Iris pigment epithelial cell (primary cell): ENCODE measurements at places on chromosomes 16 and 17.

DNA sequence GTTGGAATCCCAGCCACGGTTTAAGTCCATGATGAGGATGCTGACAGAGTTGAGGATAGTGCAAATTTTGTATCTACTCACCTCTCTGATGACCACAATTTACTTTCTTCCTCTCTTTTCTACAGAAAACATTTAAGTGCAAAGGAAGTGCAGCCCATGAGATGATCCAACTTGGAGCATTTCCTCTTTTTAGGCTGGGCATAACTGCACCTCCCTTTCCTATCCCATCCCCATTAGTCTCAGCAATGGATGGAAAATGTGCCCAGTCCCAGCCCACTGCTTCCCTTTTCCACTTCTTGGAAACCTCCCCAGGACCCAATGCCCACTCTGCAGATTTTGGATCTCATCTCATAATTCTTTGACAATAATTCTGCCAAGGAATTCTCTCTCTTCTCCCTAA lies 16.6 kb upstream of the CCL8 start:
- DNase-seq, result no peak

- DNase-seq, result no peak
Observed at GRCh38 chr17:22454070-22454999, 762.0 kb downstream of the KCNJ18 start.

GRCh38 chr17:2990396-2990795 lies 73.0 kb downstream of the OR1D5 start:
- no peak for DNase-seq

DNA sequence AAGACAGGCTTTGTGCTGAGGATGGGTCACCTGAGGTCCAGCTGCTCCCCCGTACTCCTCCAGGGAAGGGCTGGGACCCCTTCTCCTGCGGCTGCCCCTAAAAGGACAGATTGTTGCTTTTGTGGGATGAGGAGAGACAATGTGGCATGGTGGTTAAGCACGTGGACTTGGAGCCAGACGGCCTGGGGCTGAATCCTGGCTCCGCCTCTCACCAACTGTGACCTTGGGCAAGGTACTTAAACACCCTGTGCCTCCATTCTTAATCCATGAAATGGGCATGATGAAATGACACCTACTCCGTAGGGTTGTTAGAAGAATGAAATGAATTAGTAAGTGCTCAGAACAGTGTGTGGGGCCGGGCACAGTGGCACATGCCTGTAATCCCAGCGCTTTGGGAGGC lies 39.6 kb upstream of the PLCG2 start:
- DNase-seq, result no peak

GRCh38 chr17:38317081-38317480 lies 20.1 kb downstream of the MRPL45 start:
- DNase-seq, result peak; percentile 29

- DNase-seq, result no peak
Observed at GRCh38 chr16:87384162-87384874, 742 bp upstream of the FBXO31 start.

- DNase-seq, result peak; percentile 59
Observed at GRCh38 chr17:65074778-65075250, 18.3 kb upstream of the GNA13 start.

- DNase-seq, result no peak
Observed at GRCh38 chr16:88988980-88989811, 12.2 kb upstream of the CBFA2T3 start.

- DNase-seq, result peak; percentile 14
Observed at GRCh38 chr16:88570691-88571092, 489 bp downstream of the ZC3H18 start.

DNA sequence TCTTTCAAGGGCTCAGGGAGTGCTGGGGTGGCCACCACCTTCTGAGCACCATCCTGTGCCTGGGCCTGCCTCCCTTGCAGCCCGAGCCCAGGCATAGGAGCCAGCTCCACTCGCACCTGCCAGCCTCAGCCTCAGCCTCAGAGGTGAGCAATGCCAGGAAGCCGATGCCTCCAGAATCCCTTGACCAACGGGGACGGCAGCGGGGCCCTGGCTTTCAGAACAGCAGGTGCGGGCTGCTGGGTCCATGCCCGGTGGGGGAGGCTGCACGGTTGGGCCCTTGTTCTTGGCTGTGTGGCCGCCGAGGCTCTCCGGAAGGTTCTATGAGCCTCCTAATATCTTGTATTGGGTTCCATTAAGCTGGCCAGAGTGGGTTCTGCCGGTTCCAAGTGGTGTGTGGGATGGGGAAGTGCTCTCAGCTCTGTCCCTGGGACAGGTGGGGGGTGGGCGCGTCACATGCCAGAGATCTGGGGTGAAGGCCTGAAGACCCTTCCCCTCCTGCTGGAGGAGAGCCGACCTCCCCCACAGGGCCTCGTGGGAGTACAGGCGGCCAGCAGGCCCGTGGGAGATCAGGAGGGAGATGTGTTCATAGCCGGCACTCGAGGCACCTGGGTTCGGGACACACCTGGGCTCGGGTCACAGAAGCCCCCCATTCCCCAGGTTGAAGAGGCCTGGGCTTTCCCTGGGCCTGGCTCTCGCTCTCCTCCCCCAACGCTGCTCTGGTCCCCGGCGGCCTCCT lies 27.0 kb downstream of the NPTX1 start:
- no peak for DNase-seq

- DNase-seq, result peak; percentile 70
Observed at GRCh38 chr17:63834431-63835166, 7.1 kb upstream of the FTSJ3 start.

- DNase-seq, result no peak
Observed at GRCh38 chr16:51629576-51629975, 478.5 kb upstream of the SALL1 start.

- no peak for DNase-seq
Observed at GRCh38 chr17:2238432-2239169, 65.0 kb downstream of the SMG6 start.

GRCh38 chr16:58498341-58499091 lies 1.4 kb upstream of the NDRG4 start:
- no peak for DNase-seq

- DNase-seq, result no peak
Observed at GRCh38 chr16:49081554-49081953, 200.1 kb downstream of the CBLN1 start.

GRCh38 chr16:27320261-27321012 lies 6.7 kb downstream of the IL4R start:
- no peak for DNase-seq

DNA sequence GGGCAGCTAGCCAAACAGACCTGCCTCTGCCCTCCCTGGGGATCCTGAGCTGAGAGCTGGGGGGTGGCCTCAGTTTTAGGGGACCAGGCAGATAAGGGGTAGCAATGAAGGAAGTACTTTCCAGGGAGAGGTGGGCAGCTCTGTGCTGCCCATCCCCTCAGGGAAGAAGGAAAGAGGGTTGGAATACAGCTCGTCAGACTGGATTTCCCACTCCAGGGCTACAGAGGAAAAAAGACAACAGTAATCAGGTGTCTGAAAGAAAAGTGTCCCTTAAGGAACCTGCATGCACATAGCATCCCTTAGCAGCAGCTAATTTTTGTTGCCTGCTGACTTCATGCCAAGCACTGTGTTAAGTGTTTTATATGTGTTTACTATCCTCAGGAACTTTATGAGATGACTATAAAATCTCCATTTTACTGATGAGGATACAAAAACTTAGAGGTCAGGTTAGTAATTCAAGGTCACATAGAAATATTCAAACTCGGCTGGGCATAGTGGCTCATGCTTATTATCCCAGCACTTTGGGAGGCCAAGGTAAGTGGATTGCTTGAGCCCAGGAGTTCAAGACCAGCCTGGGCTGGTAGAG lies 3.2 kb upstream of the MRPL58 start:
- DNase-seq, result no peak

DNA sequence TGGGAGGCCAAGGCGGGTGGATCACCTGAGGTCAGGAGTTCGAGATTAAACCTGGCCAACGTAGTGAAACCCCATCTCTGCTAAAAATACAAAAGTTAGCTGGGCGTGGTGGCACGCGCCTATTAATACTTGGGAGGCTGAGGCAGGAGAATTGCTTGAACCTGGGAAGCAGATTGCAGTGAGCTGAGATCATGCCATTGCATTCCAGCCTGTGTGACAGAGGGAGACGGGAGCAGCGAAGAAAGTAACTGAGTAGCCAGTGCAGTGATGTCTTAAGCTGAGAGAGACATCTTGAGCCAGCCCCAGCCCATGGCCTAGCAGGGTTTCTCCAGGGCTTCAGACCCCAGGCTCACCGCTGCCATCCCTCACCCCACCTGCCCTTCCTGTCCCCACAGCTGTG lies 9.8 kb upstream of the SMIM5 start:
- no peak for DNase-seq

- peak; percentile 30 for DNase-seq
Observed at GRCh38 chr16:11196286-11196828, 59.6 kb downstream of the SOCS1 start.

DNA sequence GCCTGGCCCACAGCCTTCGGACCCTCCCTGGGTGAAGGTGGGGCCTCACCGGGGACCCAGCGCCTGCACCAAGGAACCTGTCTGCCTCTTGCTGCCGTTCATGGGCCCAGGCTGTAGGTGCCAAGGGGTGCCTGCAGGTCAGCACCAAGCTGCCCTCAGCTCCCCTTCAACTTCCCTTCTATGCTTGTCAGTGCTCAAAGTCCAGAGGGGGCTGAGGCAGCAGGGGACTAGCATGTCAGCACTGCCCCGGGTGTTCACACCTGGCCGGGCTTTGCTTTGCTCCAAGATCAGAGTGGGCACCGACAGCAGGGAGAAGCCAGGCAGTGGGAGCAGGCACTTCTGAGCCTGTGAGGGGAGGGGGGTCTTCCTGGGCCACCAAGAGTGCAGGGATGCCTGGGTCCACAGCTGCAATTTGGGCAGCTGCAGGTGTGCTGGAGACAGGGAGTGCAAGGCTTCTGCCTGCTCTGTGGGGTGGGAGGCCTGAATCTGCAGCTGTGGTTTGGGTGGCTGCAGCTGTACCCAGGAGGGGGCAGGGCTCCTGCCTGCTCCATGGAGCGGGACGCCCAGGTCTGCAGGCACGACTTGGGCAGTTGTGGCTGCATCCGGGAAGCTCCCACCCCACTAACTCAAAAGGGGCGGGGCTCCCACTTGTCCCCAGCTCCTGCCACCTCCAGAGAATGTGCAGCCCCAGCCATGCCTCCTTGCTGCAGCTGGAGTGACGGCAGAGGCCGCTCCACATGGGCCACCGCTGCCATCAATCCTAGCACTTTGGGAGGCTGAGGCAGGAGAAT lies 27.6 kb upstream of the PRM1 start:
- DNase-seq, result no peak

GRCh38 chr17:64107500-64108236 lies 22.3 kb downstream of the ERN1 start:
- no peak for DNase-seq

- DNase-seq, result no peak
Observed at GRCh38 chr16:89732918-89733242, 11.5 kb downstream of the ZNF276 start.

- peak; percentile 66 for DNase-seq
Observed at GRCh38 chr16:50323335-50324011, 45.3 kb downstream of the BRD7 start.

GRCh38 chr16:21570676-21571017 lies 28.7 kb upstream of the METTL9 start:
- DNase-seq, result no peak

DNA sequence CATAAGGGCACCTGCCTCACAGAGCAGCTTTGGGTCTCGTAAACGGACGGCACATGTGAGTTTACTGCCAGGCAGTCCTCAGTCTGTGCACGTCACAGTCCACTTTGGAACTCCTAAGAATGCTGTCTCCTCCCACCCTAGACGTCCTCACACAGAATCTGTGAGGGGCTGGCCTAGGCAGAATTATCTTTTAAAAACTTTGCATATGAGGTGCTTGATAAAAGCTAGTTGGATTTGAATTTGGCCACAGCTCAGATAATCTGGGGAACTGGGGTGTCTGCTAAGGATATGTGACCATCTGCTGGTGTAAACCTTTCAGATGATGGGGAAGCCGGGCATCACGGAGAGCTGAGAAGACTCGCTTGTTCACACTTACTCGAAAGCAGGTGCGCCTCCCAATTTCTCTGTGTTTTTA lies 64.4 kb downstream of the METRNL start:
- no peak for DNase-seq

DNA sequence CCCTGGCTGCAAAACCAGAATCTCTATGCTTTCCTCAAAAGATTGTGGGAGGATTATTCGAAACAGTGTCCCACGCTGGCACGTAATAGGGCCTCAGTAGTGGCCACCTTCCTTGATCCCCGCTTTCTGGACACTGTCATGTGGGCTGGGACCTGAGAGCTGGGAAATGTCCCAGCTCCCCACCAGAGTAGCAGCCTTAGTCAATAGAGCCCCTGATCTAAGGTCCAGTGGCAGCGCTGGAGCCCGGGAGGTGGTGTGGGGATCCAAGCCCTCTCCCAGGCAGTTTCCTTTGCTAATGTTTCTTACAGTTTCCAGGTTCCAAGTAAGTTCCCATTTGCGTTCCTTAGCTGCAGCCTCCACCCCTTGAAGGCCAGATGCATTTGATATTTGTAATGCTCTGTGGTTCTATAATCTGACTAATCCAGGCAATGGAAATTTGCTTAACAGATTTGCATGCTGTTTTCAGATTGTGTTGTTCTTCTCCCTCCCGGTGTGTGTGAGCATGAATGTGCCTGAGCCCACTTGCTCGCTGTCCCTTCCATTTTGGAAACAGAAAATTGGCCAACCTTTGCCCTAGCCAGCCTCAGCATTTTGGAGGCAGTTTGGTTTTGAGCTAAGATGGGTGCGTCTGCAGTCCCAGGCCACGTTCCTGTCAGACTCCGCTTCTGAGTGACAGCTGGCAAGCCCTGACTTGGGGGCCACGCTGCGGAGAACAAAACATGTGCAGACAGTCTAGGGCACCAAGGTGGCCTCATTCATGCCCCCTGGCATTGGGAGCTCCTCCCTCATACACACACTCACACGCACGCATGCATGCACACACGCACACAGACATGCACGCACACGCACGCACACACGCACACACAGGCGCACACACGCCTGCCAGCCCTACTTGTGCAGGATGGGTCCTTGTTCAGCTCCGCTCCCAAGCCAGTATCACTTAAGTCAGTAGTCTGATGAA lies 69.4 kb downstream of the CCDC182 start:
- no peak for DNase-seq

DNA sequence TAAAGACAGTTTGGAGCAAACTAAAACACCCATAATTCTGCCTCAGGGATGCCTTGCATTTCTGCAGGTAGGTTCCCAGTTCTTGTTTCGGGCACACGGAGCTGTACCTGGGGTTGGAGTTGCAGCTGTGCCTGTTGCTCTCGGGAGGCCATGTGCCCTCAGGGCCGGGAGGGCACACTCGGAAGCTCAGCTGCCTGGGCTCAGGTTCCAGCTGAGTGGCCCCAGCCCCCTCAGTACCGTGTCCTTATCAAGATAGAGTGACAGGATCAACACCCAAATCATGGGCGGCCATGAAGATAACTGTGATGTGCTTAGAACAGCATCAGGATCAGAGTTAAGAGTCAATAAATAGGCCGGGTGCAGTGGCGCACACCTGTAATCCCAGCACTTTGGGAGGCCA lies 107.9 kb downstream of the SNX29 start:
- no peak for DNase-seq

DNA sequence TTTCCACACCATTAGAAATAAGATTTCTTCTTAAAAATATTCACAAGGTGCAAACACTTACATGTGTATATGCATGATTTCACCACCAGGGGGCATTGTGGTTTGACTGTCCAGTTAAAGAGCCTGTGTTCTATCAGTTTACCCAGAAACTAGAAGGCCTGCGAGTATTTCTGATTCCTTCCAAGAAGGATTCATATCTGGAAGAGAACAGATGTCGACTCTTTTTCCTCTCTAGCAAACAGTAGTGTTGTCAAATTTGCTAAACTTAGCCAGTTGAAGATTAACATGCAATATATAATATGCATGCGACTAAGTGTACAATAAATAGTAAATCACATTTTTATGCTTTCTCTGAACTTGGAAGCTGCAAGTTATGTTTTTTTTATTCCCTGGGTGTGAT lies 404.1 kb downstream of the WWOX start:
- DNase-seq, result peak; percentile 24
